ENCODE measurements at places on chromosomes 4 and X.
A peak's percentile ranks its signal among the peaks of the same experiment; 100 is the strongest.

- DNase-seq = peak; percentile 79
Measured at GRCh38 chr4:150501009-150501727, 80.8 kb upstream of the MAB21L2 start.

GRCh38 chrX:7926914-7927258 lies 327 bp downstream of the PNPLA4 start:
- no peak for DNase-seq

DNA sequence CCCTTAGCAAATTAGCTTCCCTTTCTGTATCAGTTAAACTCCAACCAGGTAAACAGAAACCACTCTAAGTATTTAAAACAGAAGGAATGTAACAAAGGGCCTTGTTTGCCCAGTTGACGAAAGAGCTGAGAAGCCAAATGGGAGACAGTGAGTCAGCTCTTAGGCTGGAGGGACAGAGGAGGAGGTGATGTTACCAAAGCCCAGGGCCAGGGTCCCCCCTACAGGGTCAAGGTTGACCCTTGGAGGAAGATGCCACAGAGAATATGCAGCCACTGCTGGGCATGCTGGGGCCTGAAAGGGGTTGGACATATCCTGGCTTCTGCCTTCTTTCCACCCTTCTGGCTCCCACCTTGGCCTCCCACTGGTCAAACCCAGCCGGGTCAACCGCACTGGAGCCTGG lies 38.3 kb upstream of the LGI2 start:
- no peak for DNase-seq

DNA sequence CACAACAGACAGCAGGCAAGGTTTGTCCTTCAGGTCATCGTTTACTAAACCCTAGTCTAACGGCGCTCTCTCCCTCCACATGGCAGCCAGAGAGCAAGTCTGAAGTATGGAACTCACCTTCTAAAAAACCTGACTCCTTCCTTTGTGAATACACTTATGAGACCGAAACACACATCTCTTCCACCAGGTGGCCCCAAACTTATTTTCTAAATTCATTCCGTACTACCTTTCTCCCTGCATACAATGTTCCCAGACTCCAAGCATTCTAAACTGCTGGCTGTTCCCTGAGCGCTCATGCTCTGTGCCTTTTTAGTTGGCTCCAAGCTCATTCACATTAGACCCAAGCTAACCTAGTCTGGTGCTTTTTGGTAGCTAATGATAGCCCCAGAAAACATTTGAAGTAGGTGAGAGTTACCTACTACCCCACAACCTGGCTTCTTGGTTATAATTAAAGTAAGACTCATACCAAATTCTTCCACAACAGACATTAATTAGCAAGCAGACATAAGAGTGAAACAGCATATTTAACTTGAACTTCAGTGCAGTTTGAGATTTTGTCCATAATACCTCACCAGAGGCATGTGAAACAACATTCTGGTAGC lies 67.6 kb upstream of the DCLK2 start:
- DNase-seq = peak; percentile 71

DNA sequence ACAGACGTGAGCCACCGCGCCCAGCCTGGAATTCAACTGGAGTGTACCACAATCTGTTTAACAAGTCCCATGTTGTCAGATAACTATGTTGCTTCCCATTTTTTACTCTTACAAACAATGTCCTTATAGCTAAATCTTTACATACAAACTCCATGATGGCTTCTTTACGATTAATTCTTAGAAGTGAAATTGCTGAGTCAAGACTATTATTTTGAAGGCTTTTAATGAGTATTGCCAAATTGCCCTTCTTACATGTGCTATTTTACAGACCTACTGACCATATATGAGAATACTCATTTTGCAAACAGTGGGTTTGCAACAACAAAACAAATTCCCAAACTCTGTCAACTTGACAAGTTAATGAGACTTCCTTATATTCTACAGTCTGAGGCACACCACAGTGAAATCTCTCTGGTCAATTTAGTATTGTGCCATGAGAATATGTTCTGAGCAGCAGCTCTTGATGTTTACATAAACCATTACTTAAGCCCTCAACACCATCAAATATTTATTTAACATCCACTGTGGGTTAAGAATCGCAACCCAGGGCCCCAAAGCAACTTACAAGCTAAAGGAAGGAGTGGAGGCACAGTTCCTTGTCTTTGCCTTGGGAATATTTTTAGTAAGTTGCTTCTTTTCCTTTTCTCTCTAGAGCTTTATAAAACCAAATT lies 128.5 kb downstream of the SPRY1 start:
- no peak for DNase-seq

DNA sequence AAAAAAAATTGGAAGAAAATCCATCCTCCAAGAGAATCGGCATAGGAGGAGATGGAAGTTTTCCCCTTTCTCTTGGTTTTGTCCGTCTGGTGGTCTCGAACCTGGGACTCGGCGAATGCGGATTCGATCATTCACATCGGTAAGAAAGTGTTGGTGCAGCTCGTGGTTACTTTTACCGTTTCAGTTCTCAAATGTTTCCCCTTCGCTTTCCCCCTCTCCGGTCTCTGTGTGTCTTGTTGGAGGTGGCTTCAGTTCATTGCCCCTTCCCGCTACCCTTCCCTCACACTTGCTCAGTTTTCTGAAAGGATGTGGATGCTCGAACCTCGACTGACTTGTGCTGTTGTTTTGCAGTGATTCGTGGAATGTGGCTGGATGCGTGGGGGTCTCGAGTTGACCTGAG lies 840 bp downstream of the GRID2 start:
- DNase-seq = no peak

DNA sequence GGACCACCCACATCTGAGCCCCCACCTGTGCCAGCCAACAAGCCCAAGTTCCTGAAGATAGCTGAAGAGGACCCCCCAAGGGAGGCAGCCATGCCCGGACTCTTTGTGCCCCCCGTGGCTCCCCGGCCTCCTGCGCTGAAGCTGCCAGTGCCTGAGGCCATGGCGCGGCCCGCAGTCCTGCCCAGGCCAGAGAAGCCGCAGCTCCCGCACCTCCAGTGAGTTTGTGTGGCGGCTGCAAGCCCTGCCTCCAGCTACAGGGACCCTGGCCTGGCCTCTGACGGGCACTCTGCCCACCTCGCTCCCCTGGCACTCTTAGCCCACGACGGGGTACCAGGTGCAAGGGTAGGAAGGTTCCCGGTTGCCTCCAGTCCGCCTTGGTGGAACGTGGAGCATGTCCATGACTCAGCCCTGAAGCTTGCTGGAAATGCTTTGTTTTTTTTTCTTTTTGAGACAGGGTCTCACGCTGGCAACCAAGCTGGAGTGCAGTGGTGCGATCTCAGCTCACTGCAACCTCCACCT lies 13.7 kb upstream of the ADD1 start:
- no peak for DNase-seq

DNA sequence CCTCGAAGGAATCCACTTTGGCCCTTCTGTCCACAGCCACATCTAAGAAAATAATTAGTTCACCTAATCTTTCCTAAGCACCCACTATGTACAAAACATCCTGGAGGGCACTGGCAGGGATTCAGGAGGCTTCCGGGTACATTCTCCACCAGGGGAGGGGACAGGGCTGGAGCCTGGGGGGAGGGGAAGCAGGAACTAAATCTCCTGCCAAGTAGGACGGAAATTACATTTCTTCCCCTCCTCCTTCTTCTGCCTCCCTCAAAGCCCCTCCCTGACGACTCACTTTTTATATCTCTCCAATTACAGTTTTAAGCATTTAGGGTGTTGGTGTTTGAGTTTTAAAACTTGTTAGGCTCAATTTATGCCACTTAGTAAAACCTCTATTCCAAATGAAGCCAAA lies 203.1 kb downstream of the BCOR start:
- DNase-seq = no peak

DNA sequence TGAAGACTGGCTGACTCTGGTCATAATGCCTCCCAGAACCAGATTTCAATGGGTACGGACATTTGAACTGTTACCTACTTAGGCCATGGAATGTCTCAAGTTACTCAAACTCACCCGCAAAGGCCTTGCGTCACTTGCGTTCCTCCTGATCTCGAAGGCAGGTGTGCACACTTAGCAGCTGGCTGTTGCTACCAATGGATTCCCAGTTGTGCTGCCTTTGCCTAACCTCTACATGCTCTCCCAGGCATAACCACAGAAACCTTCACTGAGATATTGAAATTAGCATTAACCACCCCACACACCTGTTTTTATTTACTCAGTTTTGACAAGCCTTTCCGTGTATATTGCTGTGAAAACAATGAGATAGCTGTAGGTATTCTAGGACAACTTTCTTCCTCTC lies 2.8 kb downstream of the ERVMER34-1 start:
- DNase-seq = no peak

DNA sequence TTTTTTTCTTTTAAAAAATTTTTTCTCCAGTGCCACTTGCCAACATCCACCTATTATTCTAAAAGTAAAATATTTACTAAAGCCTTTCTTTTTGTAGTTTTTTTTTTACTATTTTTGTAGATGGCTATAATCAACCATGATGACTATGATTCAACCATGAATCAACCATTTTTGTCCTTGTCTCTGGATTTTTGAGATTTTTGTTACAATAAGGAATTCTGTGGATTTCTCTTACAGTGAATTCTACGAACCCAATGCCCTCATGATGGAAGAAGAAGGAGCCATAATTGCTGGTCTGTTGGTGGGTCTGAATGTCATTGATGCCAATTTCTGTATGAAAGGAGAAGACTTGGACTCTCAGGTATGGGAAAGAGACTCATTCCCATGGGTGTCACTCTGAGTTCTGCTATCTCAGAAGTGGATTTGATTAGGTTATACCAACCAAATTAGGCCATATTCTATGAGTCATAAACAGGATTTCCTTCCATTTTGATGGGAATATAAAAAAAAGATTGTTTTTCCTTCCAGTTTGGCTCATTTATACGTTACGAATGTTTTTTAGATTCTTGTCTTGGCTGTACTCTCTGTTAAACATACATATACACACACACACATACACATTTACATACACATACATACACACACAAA lies 46.7 kb downstream of the RUFY3 start:
- peak; percentile 46 for DNase-seq

DNA sequence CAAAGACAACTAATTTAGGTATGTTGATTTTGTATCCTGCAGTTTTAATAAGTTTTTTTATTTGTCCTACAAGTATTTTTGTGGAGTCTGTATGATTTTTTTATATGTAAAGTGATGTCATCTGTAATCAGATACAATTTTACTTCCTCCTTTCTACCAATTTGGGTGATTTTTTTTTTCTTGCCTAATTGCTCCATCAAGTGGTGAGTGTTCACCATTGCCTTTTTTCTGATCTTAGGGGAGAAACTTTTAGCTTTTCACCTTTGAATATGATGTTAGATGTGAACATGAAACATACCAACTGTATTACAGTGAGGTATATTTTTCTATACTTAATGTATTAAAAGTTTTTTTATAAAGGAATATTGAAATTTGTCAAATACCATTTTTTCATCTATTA lies 362.3 kb downstream of the PABPC4L start:
- DNase-seq = peak; percentile 19

DNA sequence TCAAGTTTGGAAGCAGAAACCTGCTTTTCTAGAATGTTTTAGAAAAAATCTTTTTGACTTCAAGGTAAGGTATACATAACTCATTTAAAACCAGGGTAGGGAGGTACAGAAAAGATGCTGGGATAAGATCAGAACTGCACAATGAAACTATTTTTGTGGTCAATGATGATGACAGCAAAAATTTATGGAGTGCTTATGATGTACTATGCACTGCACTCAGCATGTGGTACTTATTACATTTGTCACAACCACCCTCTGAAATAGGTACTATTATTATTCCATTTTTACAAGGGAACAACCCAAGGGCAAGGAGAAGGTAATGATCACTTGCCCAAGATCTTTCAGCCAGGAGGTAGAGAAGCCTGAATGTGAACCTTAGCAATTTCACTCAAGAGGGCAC lies 8.0 kb downstream of the GPM6B start:
- peak; percentile 0 for DNase-seq

All from EL (cell line).